ENCODE measurements at places on chromosomes 3 and 15.
A peak's percentile ranks its signal among the peaks of the same experiment; 100 is the strongest.

- no peak for DNase-seq
These were observed 30.5 kb downstream of the CD47 start for GRCh38 chr3:108060331-108060730.

DNA sequence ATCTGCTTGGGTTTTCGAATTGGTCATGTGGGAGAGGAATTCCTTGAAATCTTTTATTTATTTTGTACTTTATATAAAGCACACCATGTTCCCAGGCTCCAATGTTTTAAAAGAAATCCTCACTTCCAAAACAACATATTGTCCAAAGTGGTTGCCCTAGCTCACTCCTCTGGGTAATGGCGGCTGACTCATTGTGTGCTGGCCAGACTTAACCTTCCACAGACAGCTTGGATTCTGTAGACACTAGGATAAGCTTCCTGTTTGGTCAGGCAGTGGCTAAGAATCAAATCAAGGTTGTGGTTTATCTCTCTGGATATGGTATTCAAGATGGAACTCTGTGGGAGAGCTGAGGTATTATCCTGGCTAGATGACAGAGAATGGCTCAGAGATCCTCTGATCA, 55.8 kb upstream of the FAM98B start:
- peak; percentile 85 for DNase-seq

- no peak for DNase-seq
These were observed 66.1 kb upstream of the DLG1 start for GRCh38 chr3:197364410-197365071.

DNA sequence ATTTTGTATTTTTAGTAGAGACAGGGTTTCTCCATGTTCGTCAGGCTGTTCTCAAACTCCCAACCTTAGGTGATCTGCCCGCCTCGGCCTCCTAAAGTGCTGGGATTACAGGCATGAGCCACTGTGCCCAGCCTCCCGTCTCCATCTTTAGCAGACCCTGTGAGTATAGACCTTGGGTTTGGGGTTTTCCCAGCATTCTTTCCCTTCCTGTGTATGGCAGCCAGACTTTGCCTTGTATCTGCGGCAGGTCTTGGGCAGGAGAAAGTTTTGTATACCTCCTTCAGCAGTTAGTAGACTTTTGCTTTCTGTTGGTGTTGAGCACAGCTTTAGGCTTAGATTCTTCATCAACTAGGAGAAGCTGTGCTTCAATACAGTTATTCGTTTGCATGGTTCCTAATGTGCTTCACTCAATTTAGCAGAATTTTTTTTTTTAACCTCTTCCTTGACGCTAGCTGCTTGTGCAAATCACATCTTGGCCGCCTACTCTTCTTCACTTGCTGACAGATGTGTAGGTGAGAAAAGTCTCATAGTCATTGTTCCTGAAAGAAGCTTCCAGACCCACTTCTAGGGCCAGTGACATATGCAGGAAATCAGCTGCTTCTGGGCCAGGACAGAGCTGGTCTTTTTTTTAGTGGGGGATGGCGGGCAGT, 38.4 kb downstream of the MAP2K1 start:
- DNase-seq, result no peak

DNA sequence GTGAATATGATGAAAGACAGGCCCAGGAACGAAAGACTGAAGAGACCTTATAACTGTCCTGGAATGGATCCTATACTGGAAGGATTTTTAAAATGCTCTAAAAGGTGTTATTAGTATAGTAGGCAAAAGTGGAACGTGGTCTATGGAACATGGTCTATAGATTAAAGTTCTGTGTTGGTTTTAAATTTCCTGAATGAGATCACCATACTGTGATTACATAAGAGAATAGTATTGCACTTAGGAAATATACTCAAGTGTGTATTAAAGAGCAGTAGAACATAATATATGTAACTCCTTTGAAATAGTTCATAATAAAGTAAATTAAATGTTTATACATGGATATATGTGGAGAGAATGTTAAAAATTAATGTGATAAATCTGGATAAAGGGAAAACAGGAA, 68.2 kb downstream of the SPRED1 start:
- DNase-seq, result no peak

- no peak for DNase-seq
These were observed 12.2 kb downstream of the H1-8 start for GRCh38 chr3:129555153-129555550.

DNA sequence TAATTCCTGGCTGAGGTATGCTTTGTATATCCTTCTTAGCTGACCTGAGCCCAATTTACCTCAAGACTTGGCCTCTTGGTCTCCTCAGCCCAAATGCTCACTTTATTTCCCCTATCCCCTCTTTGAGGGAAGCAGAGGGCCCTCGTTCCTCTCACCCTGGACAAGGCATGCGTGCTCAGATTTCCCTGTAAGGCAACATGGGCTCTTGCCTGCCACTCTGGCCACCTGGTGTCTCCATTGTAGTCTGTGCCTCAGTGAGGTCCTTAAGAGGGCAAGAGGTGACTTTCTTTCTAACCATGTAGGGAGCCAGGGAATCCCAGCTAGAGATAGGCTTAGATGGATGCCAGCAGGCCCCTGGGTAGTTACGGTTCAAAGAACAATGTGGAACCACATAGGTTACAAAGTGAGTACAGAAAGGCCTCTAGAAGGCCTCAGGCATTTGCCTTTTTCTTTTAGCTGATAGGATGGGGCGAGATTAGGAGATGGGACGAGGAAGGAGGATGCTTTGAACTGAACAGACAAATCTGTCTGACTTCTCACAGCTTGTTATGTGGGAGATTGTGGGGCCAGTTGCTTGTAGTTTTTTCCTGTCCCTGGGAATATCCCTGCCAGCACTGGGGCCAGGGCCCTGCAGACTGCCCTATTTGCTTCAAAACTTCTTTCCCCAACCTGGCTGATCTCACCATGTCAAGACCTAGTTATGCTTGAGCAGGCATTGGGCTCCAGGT, 1.1 kb upstream of the INTS14 start:
- DNase-seq, result no peak

- no peak for DNase-seq
These were observed 296.7 kb upstream of the PROK2 start for GRCh38 chr3:72081471-72082185.

- no peak for DNase-seq
These were observed 63.8 kb downstream of the SPSB4 start for GRCh38 chr3:141114816-141115460.

DNA sequence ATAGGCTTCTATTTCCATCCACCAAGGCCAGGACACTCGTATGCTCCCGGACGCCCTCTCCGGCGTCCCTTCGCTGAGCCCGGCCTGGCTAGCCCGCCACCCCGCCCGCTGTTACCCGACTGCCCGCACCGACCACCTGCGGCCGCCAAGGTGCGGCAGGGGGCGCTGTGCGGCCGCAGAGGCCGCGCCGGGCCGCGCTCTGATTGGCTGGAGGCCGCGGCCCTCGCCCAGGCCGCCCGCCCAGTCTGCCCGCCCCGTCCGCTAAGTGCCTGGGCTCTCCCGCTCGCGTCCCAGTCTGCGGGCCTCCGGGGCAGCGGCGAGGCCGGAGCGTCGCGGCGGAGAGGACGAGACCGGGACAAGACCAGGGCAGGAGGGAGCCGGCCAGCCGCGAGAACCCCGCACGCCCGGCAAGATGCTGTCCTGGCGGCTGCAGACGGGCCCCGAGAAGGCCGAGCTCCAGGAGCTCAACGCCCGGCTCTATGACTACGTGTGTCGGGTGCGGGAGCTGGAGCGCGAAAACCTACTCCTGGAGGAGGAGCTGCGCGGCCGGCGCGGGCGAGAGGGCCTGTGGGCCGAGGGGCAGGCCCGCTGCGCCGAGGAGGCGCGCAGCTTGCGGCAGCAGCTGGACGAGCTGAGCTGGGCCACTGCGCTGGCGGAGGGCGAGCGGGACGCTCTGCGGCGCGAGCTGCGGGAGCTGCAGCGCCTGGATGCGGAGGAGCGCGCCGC, at the start of gene SYNM:
Gene SYNM, plus strand, starts transcription at position 293 of the 726 bp plus-strand sequence. Its CDS starts 120 bp downstream, at position 413.
- DNase-seq, result no peak

- DNase-seq, result no peak
These were observed 749.9 kb downstream of the FHIT start for GRCh38 chr3:60501314-60501713.

GRCh38 chr3:155585384-155585783, 159.5 kb downstream of the PLCH1 start:
- no peak for DNase-seq
